ENCODE measurements at places on chromosomes 13 and 19. TPM values are rescaled to one million over a fixed set of nuclear protein-coding genes. Genes with fewer than 3 reads are reported as not detected.

Gene AMER2
- total RNA-seq = not detected

Gene MEDAG
- total RNA-seq = 78.1 TPM

Gene PSG11
- not detected for total RNA-seq

Gene FAM216B
- total RNA-seq = not detected

Gene TEX29
- total RNA-seq = not detected

Gene CCDC169
- 2.5 TPM for total RNA-seq

Gene ZNF446
- 16.3 TPM for total RNA-seq

Gene SBK2
- total RNA-seq = not detected

Gene LRP3
- total RNA-seq = 48.3 TPM

Gene SLC39A3
- 30.5 TPM for total RNA-seq

Gene KCNJ14
- 1.3 TPM for total RNA-seq

Gene PLK5
- total RNA-seq = not detected

Gene OSCAR
- not detected for total RNA-seq

Gene KANK3
- total RNA-seq = 1.00 TPM

Gene MBD3L3
- total RNA-seq = not detected

Gene KLK15
- not detected for total RNA-seq

Gene UTP14C
- 11.2 TPM for total RNA-seq

Gene KIR2DL3
- not detected for total RNA-seq

Gene NLRP9
- not detected for total RNA-seq

Gene RTBDN
- not detected for total RNA-seq

Gene ADGRE3
- total RNA-seq = not detected

Gene THSD8
- total RNA-seq = not detected

Gene KRTDAP
- total RNA-seq = not detected

Gene GPR183
- not detected for total RNA-seq

Gene COL4A1
- 755 TPM for total RNA-seq

Gene CEACAM16
- total RNA-seq = not detected

Gene RAB3D
- 8.3 TPM for total RNA-seq

Gene PRSS57
- not detected for total RNA-seq

Gene FXYD3
- total RNA-seq = not detected

Gene SYCN
- total RNA-seq = not detected

Gene C1QTNF9
- total RNA-seq = not detected

Gene POU2F2
- total RNA-seq = not detected

Gene C19orf73
- total RNA-seq = 0.25 TPM

Gene IL12RB1
- not detected for total RNA-seq

Gene MEIOSIN
- not detected for total RNA-seq

Gene KCNK6
- 2.8 TPM for total RNA-seq

Gene USHBP1
- 0.25 TPM for total RNA-seq

Gene CGB8
- not detected for total RNA-seq

Gene ZNF20
- total RNA-seq = 3.1 TPM

Gene RNF113B
- not detected for total RNA-seq

Gene MCEMP1
- total RNA-seq = not detected

Gene METTL21C
- not detected for total RNA-seq

Gene CRTC1
- 4.0 TPM for total RNA-seq

Gene CACTIN
- 16.4 TPM for total RNA-seq

Gene GIPR
- not detected for total RNA-seq

Gene SIGLEC10
- total RNA-seq = not detected

Gene NCAN
- not detected for total RNA-seq

Gene ZNF333
- total RNA-seq = 7.5 TPM

Gene DNAAF3
- total RNA-seq = 0.34 TPM

Gene IGFL3
- total RNA-seq = not detected

Gene SSC5D
- total RNA-seq = 81.2 TPM

Data from cardiac ventricle fibroblast (primary cell).